Cardiac muscle cell (in vitro differentiated cells and primary cell): ENCODE measurements at places on chromosomes 16 and 17.

DNA sequence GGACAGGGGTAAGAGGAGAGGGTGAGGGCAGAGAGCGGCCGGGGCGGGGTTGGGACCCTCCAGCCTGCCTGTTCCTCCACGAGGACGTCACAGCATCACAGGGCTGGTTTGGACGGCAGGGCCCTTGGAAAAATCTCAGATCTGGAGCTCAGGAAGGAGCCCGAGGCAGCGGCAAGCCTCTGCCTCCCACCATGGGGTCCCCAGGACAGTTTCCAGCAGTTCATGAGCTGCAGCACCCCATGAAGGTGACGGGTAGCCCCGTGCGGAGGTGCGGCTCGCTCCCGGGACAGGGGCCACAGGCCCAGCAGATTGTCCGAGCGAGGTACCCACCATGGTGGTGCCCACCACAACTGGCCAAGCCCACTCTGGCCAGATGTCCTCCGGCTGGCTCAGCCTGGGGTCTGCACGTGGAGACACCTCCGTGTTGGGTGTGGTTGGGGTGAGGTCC lies 21.3 kb downstream of the TPSD1 start:
- DNase-seq, result no peak

- DNase-seq, result no peak
Observed at GRCh38 chr17:250487-251300, 69.2 kb upstream of the DOC2B start.

DNA sequence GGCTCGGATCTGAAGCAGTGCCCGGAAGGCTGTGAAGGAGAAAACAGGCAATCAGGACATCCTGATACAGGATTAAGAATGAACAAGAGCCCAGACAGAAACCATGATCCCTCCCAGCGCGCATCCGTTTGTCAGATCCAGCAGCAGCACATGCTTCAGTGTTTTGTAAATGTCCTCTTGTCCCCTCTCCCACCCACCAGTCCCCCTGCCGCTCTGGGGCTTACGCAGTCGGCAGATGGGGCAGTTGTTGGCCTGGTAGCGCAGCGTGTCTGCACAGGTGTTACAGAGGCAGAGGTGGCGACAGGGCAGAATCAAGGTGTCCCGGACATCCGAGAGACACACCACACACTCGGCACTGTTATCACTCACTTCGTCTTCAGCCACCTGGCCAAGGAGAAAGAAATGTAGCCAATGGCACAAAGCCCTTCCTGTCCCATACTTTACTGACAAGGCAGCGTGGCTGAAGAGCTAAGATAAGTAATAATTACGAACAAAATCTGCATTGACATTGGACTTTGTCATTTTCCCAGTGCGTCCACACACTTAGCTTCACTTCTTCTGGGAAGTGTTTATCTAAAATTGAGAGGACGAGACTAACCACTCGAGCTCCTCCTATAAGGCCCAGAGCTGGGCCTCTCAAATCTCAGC lies 20.7 kb upstream of the FOXJ1 start:
- no peak for DNase-seq

- peak; percentile 52 for DNase-seq
Observed at GRCh38 chr16:1333149-1333812, at the start of gene BAIAP3. TSS of gene BAIAP3 (plus strand) at chr16:1333645. CDS start at chr16:1338550, 4,905 bp downstream.

GRCh38 chr17:42288803-42289610 lies 709 bp downstream of the STAT5A start:
- no peak for DNase-seq

GRCh38 chr17:66545918-66546317 lies 243.5 kb downstream of the PRKCA start:
- no peak for DNase-seq

DNA sequence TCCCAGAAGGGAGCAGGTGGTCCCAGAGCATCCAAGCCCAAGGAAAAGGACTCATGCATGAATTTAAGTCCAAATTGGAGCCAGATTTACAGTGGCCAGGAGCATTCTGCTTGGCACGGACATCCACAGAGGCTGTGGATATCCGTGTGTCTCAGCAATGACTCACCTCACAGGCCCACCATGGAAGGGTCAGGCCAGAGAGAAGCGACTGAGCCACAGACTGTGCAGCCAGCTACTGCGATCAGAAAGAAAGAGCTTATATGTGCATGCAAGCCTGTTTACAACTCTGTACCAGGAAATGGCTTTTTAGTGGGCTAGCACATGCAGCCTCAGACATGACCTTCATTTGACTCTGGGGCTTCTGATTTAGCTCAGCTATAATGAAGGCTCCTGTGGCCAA lies 231.0 kb downstream of the C16orf95 start:
- DNase-seq, result no peak

GRCh38 chr16:59864981-59865666 lies 1131.0 kb upstream of the GOT2 start:
- DNase-seq, result no peak

- DNase-seq, result no peak
Observed at GRCh38 chr17:65583921-65584603, 22.6 kb upstream of the AXIN2 start.

- peak; percentile 90 for DNase-seq
Observed at GRCh38 chr16:53892155-53892554, 188.2 kb downstream of the FTO start.

GRCh38 chr16:10750793-10751192 lies 7.2 kb downstream of the NUBP1 start:
- no peak for DNase-seq

- peak; percentile 79 for DNase-seq
Observed at GRCh38 chr17:77445760-77446532, 305.2 kb downstream of the SEC14L1 start.

DNA sequence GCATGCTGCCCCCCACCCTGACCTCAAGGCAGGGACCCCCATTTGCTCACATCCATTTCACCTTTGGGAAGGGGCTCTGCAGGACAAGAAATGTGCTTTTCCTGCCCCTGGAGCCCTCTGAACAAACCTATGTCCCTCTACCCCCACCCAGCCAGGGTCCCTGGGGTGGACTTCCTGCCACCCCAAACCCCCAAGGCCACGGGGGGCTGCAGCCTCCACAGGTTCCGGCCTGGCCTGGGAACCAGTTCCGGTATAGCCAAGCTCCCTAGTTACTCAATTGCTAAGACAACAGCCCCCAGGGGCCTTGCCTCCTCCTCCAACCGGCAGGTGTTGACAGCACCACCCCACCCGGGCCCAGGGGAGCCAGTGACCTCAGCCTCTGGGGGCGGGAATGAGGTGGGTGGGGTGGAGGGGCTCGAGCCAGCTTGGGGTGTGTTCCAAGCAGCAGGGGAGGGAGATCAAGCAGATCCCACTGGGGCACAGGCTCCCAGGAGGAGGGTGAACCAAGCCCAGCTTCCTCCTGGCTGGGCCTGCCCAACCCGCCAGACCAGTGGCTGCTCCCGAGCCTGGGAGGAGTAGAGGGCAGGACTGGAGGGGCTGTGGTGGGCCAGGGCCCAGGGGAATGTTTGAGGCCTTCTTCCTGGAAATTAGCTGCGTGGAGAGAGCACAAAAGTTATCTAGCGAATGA lies 6.6 kb downstream of the PNMT start:
- DNase-seq, result peak; percentile 62

DNA sequence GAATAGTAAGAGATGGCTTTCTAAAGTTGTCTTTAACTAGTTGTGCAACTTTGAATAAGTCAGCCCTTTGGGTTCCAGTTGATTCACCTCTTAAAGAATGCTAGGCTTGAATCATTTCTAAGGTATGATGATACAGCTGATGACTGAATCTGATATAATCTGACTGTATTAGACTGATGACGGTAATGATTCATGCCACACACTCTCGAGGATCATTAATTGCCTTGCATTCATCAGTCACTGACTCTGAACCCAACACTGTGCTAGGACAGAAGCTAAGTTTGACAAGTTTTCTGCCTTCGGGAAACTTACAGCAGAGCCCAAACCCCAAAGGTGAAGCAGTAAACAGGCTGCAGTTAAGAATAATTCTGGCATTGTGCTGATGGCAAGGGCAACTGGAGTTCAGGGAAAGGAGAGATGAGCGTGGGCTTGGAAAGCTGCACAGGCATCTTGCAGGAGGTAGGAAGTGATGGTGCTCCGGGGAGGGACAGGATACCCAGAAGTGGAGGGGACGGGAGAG lies 25.8 kb downstream of the ASIC2 start:
- DNase-seq, result peak; percentile 35

DNA sequence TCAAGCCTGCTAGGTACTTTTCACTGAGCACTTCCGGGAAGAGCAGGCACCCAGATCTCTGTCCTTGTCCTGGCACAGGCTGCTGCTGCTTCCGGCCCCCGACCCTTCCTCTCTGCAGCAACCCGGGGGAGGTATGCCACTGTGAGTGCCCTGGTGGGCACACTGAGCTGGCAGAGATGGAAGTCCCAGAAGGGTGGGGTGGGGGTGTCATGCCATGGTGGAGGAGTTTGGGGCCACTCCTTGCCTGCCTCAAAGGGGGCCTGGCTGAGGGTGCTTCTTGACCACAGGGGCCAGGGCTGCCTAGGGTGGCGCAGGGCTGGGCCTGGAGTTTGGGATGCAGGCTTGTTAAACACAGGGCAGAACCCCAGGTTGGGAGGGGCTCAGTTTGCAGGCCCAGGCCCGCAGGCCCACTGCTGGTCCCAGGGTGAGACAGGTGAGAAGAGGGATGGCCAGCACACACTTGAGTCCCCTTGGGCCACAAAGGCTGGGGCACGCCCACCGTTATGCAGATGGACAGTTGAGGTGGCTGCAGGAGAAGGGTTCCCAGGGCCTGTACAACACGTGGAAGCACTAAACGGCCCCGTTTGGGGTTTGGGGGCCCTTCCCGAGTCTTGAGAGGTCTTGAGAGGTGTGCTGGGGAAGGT lies 8.7 kb downstream of the TMEM235 start:
- no peak for DNase-seq

GRCh38 chr17:77375917-77376651 lies 235.3 kb downstream of the SEC14L1 start:
- DNase-seq, result peak; percentile 71

GRCh38 chr16:89624777-89625761 lies 11.6 kb downstream of the DPEP1 start:
- no peak for DNase-seq

GRCh38 chr16:55872130-55872529 lies 3.0 kb downstream of the CES5A start:
- no peak for DNase-seq

DNA sequence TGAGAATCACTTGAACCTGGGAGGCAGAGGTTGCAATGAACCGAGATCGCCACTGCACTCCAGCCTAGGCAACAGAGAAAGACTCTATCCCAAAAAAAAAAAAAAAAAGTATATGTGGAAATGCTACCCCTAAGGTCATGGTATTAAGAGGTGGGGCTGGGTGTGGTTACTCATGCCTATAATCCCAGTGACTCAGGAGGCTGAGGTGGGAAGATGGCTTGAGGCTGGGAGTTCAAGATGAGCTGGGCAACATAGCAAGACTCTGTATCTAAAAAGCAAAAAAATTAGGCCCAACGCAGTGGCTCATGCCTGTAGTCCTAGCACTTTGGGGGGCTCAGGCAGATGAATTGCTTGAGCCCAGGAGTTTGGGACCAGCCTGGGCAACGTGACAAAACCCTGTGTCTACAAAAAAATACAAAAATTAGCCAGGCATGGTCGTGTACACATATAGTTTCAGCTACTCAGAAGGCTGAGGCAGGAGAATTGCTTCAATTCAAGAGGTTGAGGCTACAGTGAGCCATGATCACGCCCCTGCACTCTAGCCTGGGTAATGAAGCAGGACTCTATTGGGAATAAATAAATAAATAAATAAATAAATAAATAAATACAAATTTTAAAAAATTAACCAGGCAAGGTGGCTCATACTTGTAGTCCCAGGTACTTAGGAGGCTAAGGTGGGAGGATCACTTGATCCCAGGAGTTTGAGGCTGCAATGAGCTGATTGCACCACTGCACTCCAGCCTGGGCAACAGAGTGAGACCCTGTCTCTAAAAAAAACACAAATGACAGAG lies 32.3 kb upstream of the NUFIP2 start:
- no peak for DNase-seq

- no peak for DNase-seq
Observed at GRCh38 chr17:44359006-44359405, 4.6 kb downstream of the FAM171A2 start.

DNA sequence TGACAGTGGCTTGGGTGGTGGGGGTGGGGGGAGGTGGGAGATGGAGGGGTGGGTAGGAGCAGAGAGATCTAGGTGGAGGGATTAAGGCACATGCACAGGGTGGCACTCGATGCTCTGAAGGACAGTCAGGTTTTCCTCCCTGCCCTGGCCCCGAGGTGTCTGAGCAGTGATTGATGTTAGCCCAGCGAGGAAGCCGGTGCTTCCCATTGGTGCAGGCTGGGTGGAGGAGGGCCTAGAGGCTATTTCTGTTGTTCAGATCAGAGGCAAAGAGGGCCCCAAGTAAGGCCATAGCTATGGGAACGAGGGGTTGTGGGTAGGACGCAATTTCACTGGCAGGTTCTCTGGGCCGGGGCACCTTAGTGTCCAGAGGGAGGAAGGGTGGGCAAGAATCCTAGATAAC lies 23.1 kb downstream of the CACNA1G start:
- peak; percentile 87 for DNase-seq

DNA sequence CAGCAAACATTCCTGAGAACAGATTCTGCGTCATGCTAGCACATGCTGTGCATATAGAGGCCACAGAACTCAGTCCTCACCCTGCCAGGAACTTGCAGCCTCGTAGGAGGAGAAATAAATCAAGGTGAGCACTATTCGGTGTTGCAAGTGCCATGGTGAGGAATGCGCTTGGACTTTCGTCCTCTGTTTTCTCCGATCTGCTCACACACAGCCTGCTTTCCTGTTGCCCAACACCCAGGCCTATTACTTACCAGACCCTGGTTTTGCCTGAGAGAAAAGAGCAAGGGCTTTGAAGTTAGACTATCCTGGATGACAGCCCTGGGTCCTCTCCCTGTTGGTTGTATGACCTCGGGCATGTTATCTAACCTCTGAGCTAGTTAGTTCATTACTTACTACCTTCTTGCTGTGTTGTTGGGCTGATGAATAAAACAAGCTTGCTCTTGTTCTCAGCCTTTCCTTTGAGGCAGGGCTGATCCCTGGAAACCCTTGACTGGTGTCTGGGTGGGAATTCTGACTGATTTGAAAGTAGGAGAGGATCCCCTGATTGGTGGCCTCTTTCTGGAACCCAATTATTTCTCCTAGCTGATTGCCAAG lies 2.9 kb downstream of the ACSF2 start:
- no peak for DNase-seq

- DNase-seq, result no peak
Observed at GRCh38 chr16:2798723-2799204, 494 bp downstream of the PRSS41 start.

DNA sequence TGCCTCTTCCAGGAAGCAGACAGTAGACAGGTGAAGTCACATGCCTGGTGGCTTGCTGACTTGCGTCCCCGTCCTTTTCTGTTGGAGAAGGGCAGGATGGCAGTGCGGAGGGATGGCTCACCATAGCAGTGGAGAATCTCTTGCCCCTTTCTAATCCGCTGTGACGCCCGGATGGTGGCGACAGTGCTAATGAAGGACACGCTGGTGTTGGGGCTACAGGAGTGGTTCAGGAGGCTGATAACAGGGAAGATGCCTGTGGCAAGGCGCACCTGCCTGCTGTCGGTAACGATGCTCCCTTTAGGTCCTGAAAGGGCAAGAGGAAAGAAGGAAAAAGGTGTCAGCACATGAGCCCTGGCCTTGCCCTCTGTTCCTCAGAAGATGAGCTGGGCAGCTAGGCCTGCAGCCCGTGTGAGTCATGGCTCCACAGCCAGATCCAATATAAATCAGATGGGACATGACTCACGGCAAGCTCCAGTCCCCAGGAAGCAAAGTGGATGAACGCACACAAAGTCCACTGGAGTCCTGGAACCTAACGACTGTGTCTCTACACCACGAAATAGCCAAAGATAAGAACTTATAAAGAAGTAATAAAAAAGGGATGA lies 25.5 kb downstream of the SERPINF1 start:
- DNase-seq, result no peak

GRCh38 chr17:27811961-27812360 lies 11.6 kb upstream of the NOS2 start:
- no peak for DNase-seq
